Activated T-cell treated with anti-CD3 and anti-CD28 coated beads for 48 hours (primary cell): ENCODE measurements at places on chromosomes 1 and 21.

DNA sequence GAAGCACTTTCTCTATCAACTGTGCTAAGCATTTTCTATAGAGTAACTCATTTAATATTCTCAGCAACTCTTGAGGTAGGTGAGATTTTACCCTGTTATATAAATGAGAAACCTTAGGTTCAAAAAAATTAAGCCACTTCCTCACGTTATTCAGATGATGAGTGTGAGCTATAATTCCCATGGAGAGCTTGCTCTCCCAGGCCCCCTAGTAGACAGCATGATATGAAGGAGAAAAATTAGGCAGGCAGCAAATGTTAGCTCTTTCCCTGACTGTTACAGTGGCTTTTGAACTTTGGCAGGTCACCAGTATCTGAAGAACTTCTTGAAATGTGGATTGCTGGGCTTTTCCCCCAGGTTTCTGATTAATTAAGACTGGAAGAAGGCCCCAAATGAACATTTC lies 753.1 kb downstream of the NCAM2 start:
- no peak for DNase-seq

DNA sequence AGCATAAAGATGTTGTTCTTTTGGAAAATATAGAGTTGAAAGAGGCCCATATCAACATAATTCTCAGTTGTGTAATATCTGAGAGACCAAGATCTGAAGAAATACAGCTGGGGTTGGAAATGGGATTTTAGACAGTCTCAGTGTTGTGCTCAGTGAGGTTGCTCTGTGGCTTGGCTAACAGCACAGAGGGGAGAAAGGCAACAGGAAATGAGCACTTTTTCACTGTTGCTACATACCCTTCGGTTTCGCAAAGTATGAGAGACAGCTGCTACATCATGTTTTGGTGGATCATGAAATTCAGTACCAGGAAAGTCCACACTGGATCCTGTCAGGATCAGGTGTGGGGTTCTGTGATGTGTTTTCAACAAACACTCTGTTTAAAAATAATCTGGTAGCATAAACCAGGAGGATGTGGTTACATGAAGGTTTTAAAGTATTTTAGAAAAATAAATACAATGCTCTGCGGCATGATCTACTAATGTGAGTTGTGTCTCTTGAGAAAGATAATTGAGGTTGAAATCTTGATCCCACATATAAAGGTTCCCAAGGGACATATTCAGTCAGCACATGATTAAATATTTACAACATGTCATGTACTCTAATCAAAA lies 7.0 kb upstream of the GPR88 start:
- DNase-seq, result no peak

- DNase-seq, result no peak
Measured at GRCh38 chr1:211614615-211615014, 35.7 kb upstream of the SLC30A1 start.

DNA sequence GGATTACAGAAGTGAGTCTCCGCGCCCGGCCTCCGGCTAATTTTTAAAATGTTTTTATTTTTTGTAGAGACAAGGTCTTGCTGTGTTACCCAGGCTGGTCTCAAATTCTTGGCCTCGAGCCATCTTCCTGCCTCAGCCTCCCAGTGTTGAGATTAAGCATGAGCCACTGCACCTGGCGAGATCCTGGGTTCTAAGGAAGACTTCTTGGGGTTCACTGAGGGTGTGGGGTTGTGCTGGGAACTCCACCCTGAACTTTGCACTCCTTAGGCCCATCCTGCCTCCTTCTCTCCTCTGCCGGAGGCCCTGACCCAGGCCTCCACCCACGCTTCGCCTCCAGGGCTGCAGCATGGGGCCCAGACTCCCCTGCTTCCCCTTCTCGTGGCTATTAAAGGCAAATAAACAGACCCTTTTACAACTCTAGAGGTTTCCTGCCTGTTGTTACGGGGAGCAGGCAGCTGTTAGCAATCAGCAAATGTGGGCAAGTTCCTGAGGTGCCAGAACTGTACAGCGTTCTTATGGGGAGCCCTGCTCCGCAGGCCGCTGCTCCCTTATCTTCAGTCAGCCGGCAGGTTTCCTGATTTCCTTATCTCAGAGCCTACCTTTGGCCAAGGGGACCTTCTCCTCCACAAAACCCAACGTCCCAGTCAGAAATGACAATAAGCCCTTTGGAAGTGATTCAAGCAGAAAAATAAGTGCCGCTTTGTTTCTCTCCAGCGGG lies 41.0 kb upstream of the LIN9 start:
- DNase-seq, result no peak

- DNase-seq, result no peak
Measured at GRCh38 chr21:29318354-29318753, 19.6 kb downstream of the BACH1 start.

DNA sequence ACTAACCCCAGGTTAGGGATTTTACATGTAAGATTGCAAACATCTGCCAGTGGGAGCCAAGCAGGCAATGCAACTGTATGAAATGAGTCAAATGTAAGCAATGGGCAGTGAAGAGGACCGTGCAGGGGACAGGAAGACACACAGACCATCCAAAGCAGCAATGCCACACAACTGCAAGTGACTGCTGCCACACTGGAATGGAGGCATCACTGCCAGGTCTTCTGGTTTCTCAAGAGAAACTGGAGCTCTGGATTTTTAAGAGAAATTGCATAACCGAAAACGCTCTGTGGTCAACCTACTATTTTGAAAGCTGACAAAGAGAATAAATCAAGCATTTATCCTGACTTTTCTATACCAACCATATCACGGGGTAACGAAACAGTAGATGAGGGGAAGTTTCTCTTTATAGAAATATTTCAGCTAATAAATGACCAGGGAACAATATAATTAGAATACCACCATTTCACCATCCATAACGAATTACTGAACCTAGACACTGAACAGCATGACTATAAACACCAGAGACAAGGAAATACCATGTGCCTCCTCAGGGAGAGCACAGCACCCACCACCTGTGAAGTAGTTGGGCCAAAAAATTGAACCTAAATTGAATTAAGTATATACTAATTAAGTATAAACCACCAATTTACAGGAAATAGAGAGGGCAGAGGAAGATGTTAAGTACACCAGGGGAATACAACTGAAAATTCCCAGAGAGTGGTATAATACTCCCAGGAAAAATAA lies 4.4 kb downstream of the AK2 start:
- DNase-seq, result no peak

DNA sequence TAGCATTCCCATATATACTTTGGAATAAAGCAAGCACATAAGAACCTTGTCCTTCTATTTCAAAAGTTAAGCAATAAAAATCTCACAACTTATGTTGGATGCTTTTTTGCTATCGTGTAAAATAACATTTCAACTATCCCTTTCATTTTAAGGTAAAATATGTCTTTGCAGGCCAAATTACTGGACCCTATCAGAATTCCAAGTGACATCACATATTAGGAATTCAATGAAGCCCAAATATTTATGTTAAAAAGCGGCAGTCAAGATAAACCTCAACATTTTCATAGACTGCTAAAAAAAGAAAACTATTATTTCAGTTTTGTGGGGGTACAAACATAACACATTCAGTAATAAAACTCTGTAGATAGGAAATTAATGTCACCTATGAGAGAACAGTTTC lies 252.0 kb downstream of the KCTD3 start:
- no peak for DNase-seq

DNA sequence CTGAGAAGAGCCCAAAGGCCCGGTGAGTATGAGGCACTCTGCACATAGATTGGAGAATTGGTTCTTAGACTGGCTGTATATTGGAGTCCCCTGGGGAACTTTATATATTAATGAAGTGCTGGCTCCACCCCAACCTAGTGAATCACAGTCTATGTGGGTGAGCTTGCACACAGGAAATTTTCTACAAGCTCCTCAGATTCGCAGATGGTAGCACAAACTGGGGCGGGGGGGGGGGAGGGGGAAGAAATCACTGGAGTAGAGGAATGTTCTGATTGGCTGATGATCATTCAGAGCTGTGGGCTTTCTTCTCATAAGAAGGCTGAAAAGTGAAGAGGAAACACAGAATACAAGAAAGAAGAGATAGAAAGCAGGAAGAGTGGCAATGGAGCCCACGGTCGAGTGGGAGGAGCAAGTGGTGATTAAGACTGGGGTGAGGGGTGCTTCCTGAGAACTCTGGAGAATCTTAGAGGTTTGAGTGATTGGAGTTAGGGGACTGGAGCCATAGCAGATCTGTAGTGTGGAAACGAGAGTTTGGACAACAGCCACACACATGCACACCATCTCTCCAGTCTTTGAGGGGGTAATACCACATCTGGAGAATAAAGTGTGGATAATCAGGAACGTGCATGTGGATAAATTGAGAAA lies 465.9 kb upstream of the DAB1 start:
- DNase-seq, result no peak

GRCh38 chr1:231201979-231202633 lies 38.9 kb upstream of the GNPAT start:
- no peak for DNase-seq

DNA sequence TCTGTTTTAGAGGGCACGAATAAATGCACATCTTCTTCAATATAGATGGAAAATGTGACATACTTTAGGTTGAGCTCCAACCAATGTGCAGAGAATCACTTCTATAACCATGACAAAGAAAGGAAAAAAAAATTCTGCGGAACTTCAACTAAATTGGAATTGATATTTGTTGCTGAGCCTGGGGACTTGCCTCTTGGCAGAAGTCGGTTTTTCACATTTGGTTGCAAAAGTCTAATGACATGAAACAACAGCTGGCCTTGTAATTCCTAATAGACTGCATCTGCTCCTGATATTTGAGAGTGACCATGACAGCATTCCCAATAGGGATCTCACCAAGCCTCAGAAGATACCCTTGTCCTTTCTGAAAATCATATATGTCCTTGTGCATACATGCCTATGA lies 112.8 kb downstream of the PRRX1 start:
- no peak for DNase-seq

GRCh38 chr1:151661751-151662150 lies 49.9 kb downstream of the SNX27 start:
- no peak for DNase-seq

DNA sequence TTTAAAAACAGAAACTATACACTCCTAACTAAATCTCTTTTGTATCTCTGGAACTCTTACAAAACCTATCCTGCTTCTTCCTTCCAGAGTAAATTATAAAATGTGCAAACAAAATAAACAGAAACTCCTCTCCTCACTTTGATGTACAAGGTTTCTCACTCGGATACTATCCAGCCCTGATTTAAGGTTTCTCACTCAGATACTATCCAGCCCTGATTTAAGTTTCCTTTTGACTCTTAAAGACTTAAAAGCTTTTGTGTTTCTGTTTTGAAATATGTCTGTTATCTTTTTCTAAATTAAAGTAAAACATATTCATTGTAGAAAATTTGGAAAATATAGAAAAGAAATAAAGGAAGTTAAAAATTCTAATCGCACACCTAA lies 132.5 kb downstream of the CRB1 start:
- DNase-seq, result no peak

DNA sequence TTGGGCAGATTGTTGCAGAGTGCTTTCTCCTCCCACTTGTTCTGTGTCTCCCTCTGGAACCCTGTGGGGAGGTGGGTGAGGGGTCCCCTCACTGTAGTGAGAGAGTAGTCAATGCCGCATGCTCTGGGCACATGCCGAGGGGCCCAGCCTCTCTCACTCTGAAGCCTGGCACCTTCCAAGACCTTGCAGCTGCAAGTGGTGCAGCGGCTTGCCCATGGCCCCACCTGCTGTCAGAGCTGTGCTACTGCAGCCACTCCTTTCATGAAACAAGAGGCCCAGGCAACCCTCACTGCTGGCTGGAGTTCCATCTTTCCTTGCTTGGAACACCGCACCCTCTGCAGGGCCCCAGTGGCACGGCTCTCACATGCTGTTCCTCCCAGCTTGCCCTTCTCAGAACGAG lies 58.4 kb upstream of the COL6A1 start:
- DNase-seq, result peak; percentile 51

- DNase-seq, result no peak
Measured at GRCh38 chr1:46517010-46517600, 27.5 kb downstream of the DMBX1 start.

- no peak for DNase-seq
Measured at GRCh38 chr1:248752161-248753028, 3.2 kb downstream of the LYPD8 start.

DNA sequence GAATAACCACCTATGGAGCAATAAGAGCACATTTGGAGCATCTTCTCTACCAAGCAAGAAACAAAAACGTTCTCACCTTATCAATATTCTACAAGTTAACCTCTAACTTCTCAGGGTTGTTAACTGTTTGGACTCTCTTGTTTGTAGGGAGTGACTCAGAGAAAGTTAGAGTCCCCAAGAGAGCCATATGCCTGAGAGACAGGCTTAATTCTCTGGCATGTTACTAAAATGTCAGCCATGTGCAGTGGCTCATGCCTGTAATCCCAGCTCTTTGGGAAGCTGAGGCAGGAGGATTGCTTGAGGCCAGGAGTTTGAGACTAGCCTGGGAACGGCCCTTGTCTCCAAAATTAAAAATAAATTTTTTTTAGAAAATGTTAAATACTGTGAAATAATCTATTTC lies 4.2 kb upstream of the HENMT1 start:
- no peak for DNase-seq

- no peak for DNase-seq
Measured at GRCh38 chr21:28801906-28802305, 190.8 kb downstream of the LTN1 start.

DNA sequence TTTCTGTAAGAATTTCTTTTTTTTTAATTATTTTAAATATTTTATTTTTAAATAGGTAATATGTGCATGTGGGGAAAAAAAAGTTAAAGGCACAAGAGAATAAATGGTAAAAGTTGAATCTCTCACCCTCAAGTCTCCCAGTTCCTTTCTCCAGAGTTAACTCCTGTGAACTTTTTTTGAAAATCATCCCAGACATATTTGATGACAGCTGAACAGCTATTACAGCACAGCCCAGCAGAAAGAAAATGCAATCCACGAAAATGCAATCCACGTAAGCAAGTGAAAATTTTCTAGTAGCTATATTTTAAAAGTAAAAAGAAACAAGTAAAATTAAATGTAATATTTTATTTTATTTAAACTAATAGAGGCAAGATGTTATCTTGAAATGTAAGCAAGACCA lies 310.0 kb upstream of the RUNX1 start:
- no peak for DNase-seq

DNA sequence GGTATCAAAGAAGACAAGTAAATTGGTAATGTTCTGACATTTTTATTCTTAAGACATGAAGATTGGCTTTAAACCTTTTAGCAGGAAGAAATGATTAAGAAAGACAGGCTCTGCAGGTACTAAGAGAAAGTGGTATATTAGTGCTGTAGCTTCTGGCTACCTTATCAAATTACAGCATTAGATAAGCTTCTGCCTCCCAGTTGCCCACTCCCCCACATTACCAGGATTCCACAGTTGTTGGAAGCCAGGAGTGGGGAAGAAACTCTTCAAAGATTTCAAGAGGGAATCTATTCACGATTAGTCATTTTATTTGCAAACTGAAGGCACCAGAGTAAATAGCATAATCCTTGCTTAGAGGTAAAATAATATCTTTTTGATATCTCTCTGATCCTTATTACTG lies 274.9 kb downstream of the LMO4 start:
- no peak for DNase-seq
